ENCODE measurements at places on chromosomes 16 and 17.

DNA sequence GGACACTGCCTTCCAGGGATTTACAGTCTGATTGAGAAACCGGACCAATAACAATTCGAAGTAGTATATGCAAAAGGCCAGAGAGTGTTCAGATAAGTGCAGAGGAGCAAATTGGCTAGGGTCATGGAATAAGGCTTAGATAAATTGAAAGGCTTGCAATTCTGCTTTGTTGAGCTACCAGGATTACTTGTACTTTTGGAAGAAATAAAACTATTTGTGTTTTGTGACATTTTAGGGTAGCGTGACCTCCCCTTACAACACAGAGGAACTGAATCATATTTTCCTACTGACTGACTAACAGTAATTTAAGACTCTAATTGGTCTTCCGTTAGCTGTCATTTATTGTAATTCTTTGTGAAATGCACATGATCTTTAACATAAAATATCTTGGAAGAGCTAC, 104.7 kb downstream of the PITPNC1 start:
- no peak for DNase-seq

GRCh38 chr17:4972752-4973151, 5.1 kb upstream of the SPAG7 start:
- no peak for DNase-seq

- DNase-seq, result no peak
These were observed 4.9 kb downstream of the WSCD1 start for GRCh38 chr17:6075050-6075449.

DNA sequence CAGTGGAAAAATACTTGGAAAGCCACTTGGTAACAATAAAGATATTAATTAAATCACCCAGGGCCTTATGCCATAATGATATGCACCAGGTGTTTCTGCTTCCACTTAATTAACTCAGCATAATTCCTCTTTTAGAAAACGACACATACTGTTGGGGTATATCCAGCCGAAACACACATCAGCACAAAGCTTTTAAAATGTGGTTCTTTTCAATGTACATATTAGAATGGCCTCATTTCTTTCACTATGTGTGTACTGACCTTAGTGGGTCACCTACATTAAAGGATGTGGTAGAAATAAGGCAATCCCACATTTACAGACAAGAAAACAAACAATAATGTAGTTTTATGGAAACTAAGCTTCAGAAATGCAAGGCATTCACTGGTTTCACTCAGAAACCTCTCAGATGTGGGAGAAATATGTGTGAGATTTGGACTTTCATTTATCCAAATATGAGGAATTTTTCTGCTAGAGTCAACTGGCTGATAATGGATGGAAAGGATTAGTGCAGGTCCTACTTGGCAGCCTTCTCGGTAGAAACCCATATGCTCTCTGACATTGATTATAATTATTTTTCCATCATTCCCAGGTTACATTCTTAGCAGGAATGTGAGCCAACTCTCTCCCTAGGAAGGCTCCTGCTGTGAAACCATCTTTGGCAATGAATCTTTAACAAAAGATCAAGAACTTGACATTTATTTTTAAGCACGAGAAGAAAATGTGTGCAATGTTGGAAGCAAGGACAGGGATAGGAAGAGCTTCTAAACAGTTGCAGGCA, 66.7 kb upstream of the DHX40 start:
- DNase-seq, result no peak
